ENCODE measurements at places on chromosomes 6 and 20.

DNA sequence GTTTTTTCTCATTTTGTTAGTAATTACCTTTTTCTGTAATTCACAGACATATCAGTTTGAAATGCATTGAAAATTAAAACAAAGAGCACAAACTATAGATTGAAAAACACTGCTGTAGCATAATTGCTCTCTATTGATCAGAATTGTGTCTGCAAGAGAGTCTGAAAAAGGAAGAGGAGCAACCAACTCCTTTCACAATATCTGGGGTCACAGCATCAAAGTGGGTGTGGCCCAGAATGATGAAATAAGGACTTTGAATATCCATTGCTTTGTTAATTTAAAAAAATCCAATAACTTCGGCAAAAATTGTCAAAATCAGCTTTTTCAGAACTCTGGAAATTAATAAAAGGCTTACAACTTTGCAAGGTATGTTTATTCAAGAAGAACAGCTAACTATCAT is 99.2 kb downstream of the MYLK4 start:
- no peak for DNase-seq

DNA sequence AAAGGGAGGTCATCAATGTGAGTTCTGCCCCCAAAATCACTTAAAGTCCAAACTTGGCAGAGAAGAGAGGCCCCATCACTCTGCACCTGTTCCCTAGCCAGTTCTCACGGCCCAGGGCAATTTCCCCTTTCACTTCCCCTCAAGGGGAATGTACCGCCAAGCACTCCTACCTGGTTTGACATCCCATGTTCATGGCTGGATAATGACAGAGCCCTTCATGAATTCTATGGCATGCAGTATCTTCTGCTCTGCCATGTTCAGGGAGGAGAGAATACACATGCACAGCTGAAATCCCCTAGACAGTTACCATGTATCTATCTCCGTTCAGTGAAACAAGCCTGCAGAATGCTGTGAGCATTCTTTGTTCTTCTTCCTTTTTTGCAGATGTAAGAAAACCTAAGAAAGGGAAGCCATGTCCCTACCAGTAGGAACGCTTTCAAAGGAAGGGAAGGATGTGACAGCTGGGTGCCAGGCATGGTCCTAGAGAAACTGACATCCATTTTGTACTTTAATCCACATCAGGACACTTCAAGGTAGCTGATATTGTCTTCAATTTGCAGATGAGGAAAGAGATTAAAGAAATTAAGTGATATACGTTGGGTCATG is 79.8 kb upstream of the ARID1B start:
- no peak for DNase-seq

- DNase-seq, result no peak
Measured at GRCh38 chr6:134826889-134827737, 122.8 kb downstream of the ALDH8A1 start.

DNA sequence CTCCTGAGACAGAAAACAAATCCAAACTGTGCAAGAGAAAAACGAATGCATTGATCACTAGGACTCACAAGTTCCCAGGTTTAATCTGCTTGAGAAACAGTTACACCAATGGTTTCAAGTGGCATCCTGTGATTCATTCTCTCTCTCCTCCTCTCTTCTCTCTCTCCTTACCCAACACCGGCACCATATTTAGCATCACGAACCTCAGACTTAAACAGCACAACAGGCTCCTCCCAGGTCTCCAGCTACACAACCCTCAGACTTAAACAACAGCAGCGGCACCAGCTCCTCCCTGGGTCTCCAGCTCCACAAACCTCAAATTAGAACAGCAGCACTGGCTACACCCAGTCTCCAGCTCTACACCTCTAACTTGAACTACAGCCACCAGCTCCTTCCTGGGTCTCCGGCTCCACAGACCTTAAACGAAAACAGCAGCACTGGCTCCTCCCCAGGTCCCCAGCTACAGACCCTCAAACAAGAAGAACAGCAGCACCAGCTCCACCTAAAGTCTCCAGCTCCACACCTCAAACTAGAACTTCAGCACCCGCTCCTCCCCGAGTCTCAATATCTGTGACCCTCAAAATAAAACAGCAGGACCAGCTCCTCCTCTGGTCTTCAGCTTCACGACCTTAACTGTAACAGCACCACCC is 355.9 kb downstream of the PREX1 start:
- no peak for DNase-seq

GRCh38 chr6:158475344-158476302 is 84.3 kb upstream of the TMEM181 start:
- no peak for DNase-seq

- DNase-seq, result no peak
Measured at GRCh38 chr6:40545954-40546353, 41.2 kb downstream of the LRFN2 start.

DNA sequence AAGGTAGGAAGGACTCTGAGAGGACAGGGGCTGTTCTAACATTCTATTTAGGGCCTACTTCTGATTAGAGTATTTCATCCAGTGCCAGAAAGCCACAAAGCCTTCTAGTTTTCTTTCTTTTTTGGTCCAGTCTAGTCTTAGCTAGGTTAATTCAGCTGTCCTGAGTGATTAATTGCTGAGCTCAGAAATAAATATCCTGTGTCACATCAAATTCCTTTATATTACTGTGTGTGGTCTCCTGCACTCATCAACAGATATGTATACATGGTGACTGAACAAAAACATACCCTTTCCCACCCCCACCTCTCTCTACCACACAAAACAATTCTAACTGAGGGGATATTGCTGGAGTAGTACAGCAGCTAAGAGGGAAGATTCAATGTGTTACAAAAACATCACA is 601.5 kb upstream of the NRSN1 start:
- DNase-seq, result no peak

DNA sequence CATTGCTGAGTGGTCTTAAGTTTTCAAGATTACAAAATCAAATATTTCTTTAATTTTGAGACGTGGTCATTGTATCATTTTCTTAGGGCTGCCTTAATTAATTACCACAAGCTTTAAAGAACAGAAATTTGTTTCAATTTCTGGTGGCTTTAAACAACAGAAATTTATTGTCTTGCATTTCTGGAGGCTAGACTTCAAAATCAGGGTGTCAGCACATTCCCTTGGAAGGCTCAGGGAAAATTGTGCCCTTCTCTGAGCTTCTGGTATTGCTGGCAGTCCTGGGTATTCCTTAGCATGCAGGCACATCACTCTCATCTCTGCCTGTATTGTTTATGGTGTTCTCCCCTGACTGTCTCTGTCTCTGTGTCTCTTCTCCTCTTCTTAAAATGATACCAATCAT is 76.0 kb upstream of the PCSK2 start:
- DNase-seq, result no peak

- DNase-seq, result no peak
Measured at GRCh38 chr20:21498635-21499034, 15.2 kb downstream of the NKX2-2 start.

DNA sequence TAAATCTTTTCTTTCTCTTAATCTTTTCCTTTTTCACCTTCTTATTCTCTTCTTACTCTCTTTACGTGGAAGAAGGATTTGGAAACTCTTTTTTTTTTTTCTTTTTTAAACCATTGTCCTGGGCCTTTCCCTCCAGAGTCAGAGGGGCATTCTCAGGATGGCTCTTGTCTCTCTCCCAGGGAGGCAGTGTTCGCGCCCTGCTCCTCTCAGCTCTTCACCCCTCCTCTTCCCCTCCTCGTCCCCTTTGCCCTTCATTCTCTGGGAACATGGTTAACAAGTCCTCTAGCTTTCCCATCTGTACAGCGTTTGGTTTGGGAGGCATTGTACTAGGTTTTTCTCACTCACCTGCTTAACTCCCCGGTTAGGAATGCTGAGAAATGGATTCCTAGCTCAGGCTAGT is 52.0 kb upstream of the TFB1M start:
- DNase-seq, result no peak

- DNase-seq, result no peak
Measured at GRCh38 chr6:82129797-82130196, 117.7 kb downstream of the IBTK start.

DNA sequence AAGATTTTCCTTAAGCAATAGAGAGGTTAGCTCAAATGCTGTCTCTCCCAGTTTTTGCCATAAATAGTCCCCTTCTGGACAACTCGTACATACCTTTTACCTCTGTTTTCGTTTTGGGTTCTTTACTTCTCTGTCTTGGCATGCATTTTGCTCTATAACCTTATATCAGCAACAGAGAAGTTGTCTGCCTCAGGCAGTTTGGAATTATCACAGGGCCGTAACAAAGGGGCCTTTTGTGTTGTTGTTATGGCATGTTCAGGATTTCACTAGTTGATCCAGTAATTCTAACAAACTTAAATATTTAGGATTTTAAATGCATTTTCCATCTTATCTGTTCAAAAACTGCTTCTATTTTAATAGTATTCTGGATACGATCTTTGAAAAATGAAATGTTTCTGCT is 259.8 kb downstream of the CD109 start:
- no peak for DNase-seq

- DNase-seq, result peak; percentile 44
Measured at GRCh38 chr6:152309648-152310047, 327.5 kb downstream of the SYNE1 start.

DNA sequence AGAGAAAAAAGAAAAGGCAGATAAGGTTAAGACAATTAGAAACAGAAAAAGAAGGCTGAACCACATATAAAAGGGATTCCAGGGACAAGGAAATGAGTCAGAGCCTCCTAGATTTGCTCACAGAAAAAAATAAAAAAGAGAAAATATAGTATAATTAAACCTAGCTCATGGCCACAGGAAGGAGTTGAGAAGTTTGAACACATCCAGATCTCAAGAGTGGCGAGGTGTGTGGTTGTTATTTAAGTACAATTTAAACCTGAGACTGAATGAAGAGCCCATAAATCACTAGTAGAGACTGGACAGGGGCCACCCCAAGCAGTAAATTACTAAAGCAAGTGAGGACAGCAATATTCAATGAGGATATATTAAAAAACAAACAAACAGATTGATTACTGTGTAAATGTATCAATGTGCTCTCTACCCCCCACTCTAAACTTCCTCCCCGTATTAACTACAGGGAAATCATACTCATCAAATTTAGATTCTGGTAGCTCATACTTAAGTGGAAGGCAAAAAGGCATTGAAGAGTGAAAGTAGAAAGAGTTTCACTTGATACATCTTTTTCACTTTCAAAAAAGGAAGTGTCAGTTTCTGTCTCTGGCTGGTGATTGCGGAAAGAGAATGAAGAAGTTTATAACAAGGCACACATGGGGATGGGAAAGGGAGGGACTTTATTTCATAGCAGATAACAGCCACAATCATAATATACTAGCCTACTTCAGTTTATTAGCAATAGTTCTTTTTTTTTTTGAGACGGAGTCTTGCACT is 49.3 kb upstream of the SCAF8 start:
- no peak for DNase-seq

DNA sequence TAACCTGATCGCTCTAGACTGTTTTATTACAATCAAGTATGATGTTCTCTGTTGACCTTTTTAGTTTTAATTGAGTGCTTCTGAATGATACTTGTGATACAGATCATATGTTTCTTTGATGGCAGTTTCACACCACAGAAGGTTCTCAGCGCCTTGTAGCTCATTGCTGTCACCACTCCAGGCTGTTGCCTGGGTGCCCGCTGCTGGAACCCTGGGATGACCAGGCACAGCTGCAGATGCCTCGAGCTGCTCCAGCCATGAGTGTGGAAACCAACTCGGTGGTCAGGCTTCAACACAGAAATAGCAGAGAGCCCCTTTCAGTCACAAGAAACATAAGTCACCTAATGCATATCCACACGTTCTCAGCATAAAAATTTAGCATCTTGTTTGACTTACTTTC is 112.7 kb downstream of the RPP40 start:
- no peak for DNase-seq

DNA sequence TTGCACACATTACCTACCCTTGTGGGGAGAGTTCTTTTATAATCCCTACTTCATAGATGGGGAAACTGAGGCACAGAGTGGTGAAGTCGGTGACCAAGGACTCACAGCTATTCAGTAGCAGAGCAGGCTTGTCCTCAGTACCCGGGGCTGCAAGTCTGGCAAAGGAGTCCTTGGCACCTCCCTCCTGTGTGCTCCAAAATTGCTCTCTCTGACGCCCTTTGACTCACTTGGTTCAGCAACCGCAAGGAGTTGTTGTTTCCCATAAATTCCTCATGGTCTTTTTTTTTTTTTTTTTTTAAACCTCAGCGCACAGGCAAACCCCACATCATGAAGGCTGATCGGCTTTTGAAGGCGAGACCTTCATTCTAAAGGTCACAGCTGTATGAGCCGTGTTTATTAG is 143.2 kb downstream of the CEBPB start:
- no peak for DNase-seq

GRCh38 chr6:78465059-78465634 is 402.2 kb upstream of the IRAK1BP1 start:
- DNase-seq, result no peak

GRCh38 chr6:135852746-135853145 is 1.2 kb downstream of the PDE7B start:
- no peak for DNase-seq

DNA sequence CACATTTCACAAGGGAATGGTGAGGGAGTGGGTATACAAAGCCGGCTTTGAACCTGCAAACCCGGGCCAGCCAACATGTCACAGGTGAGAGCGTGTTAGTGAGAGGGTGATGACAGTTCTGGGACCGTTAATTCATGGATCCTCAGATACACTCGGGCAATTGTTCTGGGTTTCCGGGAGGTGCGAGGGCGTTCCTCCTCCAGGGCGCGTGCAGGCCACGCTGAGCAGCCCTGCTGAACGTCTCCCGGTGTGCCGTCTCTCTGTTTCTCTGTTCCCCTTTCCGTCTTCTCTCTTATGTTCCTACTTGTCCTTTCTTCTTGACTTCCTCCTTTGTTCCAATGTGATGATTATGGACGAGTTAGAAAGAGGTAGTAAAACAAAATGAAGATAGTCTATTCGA is 130.0 kb upstream of the GMDS start:
- no peak for DNase-seq

- DNase-seq, result no peak
Measured at GRCh38 chr20:6693178-6693807, 74.2 kb upstream of the BMP2 start.

- no peak for DNase-seq
Measured at GRCh38 chr6:110786271-110786670, 29.0 kb downstream of the CDK19 start.

- no peak for DNase-seq
Measured at GRCh38 chr20:37526238-37526838, 1.3 kb downstream of the BLCAP start.

DNA sequence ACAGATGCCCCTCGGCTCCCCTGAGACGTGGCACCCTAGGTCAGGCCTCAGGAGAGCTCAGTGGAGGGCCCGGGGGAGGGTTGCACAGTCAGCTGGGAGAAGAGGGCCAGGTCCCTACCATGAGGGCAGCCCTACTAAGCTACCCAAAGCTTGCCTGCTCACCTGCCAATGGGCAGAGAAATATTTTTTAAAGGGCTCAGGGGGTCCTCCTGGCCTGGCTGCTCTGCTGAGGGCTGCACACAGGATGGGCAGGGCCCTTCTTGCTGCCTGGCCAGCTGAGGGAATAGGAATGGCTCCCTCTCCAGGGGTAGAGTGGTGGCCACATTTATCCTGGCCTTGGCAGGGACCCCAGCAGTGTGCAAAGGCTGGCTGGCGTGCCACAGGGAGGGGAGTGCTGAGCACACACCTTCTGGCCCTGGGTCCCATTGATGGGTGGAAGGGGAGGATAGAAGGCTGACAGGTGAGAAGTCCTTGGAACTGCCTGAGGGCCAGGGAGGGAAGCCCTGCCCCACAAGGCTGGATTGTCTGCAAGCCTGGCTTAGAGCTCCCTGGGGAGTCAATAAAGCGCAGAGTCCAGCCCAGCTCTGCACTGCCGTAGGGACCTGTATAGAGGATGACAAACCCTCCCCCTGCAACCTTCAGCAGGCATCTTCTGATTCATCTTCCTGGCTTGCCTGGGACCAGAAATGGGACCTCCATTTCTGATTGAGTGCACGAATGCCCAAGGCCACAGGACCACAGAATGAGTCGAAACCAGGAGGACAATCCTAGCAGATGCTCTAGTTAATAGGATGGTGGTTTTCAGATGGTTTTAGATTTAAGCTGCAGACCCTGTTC is 62.1 kb downstream of the NOL4L start:
- no peak for DNase-seq
